Activated T-cell treated with anti-CD3 and anti-CD28 coated beads for 1 hour (primary cell): ENCODE measurements at places on chromosomes 2 and 18.

GRCh38 chr18:25825056-25825455 lies 265.4 kb downstream of the SS18 start:
- DNase-seq: no peak

DNA sequence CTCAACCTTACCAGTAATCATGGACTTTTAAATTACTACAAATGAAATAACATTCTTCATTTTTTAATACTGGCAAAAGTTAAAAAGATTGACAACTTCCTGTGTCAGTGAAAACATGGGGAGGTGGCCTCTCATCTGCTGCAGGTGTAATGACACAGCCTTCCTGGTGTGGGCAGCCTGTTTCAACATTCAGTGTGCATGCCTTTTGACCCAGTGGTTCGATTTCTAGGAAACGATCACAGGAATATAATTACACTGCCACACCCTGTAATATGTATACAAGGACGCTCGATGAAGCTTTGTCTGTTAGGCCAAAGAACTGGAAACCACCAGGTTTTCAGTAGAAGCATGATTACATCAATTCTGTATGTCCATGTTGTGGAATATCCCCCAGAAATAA lies 68.7 kb downstream of the MTHFD2 start:
- peak; percentile 35 for DNase-seq

GRCh38 chr18:70627182-70627802 lies 338.4 kb downstream of the SOCS6 start:
- no peak for DNase-seq

DNA sequence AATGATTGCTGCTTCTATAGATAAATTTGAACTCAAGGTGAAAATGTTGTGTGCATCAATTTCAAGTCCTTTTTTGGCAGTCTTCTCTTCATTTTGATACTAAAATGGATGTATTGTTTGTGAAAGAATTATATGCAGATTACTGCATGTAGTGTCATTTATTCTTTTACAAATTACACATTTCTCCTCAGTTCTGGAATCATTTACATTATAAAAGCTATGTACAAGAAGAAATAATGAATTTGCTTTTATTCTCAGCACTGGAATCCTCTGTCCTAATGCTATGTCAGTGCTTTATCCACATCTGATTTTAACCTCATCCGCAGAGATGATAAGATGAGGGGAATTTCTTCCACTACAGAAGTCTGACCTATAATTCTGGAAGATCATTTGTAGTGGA lies 220.8 kb upstream of the UBE2E3 start:
- no peak for DNase-seq

- no peak for DNase-seq
Measured at GRCh38 chr2:176582990-176583481, 313.8 kb downstream of the MTX2 start.

GRCh38 chr18:58796220-58796619 lies 68.5 kb upstream of the ZNF532 start:
- no peak for DNase-seq
